ENCODE measurements at places on chromosomes 5 and 9.

GRCh38 chr9:112248722-112249121 is 73.6 kb upstream of the SUSD1 start:
- DNase-seq, result no peak

DNA sequence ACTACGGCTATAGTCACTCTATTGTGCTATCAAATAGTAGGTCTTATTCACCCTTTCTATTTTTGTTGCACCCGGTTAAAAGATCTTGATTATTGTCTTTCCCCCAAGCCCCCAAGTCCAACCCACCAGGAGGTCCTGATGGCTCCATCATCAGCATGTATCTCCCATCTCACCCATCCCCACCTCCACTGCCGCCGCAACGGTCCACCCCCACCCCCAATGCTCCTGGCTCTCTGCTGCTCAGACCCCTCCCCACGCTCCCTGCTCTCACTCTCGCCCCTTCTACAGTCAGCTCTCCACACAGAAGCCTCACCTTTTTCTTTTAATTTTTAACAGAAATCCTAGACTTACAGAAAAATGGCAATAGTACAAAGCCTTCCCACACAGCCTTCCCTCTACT is 51.5 kb upstream of the SH3PXD2B start:
- no peak for DNase-seq

- no peak for DNase-seq
Measured at GRCh38 chr9:97511655-97512427, 10.4 kb downstream of the TMOD1 start.

DNA sequence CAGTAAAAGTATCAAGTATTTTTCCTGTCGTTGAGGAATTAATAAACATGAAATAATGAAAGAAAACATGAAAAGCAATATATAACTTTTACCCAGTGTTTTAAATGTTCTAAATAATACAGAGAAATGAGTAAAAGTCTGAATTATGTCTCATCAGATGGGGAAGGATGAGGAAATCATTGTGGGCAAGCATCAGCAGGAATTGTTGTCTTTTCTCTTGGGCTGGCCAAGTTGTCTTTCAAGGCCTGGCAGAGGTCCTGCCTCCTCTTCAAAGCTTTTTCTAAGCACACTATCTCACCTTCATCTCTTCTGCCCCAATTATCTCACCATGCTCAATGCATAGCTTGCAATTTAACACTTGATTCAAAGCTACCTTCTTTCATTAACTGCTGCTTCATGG is 41.9 kb downstream of the MOCS2 start:
- DNase-seq, result no peak

DNA sequence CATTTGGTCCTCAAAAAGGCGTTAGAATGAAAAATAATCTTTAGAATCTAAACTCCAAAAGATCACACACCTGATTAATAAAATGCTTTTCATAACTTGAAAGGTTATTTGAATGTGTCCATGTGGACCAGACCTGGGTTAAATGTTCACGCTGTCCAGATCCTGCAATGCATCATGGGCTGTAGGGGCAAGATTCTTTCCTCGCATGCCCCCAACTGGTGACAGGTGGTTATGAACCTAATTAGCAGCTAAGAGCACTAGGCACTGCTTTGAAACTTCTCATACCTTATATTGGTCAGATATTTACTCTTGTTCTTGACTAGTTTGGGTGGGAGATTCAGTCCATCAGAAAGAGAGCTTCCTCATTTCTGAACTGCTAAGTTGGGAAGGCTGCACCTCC is 19.3 kb upstream of the PIP5K1B start:
- DNase-seq, result no peak
